Cardiac atrium fibroblast (primary cell): ENCODE measurements at places on chromosomes 4 and X. TPM values are rescaled to one million over a fixed set of nuclear protein-coding genes. Genes with fewer than 3 reads are reported as not detected.

The PLAC8 gene
- total RNA-seq = 3.4 TPM in 1 of 2 replicates, not detected in the other

The TMEM255A gene
- not detected in 2 replicates for total RNA-seq

The CFP gene
- 0.16 and 0.18 TPM in 2 replicates for total RNA-seq

The STARD8 gene
- 1.9 and 2.3 TPM in 2 replicates for total RNA-seq

The SMIM43 gene
- 1.1 and 2.1 TPM in 2 replicates for total RNA-seq

The TACR3 gene
- not detected in 2 replicates for total RNA-seq

The RIPPLY1 gene
- total RNA-seq = not detected in 2 replicates

The NOA1 gene
- 15.3 and 19.8 TPM in 2 replicates for total RNA-seq

The UTP14A gene
- 10.3 and 17.2 TPM in 2 replicates for total RNA-seq

The SSX1 gene
- total RNA-seq = not detected in 2 replicates
